ENCODE measurements at places on chromosomes 4 and X.
A peak's percentile ranks its signal among the peaks of the same experiment; 100 is the strongest.

GRCh38 chr4:24470666-24471485 is 113.5 kb downstream of the DHX15 start:
- DNase-seq = peak; percentile 50

- no peak for DNase-seq
Measured at GRCh38 chrX:41332005-41332404, 2.0 kb upstream of the DDX3X start.

- DNase-seq = no peak
Measured at GRCh38 chr4:10032625-10033024, 11.3 kb upstream of the SLC2A9 start.

DNA sequence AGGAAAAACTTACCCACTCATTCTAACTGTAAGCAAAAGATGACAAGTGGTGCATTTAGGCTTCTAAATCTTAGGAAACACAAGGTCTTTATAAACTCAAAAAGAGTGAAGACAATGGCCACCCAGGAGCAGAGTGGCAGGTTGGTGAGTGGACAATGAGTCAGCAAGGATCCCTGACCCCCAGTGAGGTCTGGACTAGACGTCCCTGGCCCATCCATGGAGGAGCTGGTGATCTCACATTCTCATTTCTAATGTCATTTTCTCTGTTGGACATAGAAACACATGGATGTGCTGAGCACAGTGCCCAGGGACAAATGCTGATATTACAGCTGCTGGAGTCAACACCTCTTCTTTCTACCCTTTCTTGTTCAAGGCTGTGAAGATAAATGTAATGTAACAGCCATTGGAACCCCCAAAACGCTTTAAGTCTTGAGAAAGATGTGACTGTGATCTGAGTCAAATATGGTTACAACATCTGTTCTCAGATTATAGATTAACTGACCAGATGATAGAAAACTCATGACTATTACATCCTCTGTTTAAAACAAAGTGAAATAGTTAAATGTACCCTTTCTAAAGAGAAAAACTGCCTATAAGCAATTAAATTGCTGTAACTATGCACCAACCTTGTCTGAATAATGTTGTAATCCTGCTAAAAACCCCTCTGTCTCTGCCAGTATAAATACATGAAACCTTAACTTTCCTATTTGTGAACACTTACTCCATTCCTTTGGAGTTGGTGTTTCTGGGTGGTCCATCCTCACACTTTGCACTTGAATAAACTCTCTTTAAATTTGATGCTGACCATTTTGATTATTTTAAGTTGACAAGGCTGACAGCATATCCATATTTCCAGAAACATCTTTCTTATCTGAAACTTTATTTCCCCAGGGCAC is 92.7 kb downstream of the USP46 start:
- DNase-seq = no peak

DNA sequence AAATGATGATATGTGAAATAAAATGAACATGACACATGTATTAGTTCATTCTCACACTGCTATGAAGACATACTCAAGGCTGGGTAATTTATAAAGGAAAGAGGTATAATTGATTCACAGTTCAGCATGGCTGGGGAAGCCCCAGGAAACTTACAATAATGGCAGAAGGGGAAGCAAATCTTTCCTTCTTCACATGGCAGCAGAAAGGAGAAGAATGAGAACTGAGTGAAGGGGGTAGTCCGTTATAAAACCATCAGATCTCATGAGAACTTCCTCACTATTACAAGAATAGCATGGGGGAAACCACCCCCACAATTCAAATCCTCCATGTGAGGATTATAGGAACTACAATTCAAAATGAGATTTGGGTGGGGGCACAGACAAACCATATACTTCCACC is 243.9 kb upstream of the GYPA start:
- no peak for DNase-seq

DNA sequence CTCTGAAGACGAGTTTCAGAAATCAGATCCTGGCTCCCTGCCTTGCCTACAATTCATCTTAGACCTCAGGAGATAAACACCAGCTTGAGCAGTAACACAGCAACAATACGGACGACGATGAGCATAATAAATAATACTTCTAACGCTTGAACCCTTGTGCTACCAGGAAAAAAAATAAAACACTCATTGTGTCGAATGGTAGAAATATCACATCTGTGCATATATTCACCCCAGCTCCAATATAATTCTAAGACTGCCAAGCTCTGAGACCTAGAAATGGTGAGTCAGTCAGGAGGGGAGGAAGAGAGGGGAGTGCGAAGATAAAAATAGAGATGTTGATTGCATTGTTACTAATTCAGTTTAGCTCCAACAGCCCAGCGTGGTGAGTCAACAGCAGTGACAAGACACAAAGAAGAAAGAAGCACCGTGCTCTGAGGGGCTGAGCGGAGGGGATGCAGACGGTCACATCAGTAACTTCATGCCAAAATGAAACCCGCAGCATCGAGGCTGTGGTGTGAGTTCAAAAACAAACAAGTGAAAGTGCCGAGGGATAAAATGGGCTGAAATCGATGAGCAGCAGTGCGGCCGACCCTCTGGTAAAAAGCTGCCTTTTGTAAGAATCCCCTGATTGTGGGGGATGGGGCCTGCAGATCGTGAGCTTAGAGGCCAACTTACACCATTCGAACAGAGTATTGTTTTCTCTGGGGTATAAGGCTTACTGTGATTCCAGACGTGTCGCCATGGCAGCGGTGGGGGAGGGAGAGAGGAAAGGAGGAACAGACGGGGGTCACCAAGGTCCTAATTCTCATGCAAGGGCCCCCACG is 150.4 kb downstream of the MGST2 start:
- DNase-seq = no peak

DNA sequence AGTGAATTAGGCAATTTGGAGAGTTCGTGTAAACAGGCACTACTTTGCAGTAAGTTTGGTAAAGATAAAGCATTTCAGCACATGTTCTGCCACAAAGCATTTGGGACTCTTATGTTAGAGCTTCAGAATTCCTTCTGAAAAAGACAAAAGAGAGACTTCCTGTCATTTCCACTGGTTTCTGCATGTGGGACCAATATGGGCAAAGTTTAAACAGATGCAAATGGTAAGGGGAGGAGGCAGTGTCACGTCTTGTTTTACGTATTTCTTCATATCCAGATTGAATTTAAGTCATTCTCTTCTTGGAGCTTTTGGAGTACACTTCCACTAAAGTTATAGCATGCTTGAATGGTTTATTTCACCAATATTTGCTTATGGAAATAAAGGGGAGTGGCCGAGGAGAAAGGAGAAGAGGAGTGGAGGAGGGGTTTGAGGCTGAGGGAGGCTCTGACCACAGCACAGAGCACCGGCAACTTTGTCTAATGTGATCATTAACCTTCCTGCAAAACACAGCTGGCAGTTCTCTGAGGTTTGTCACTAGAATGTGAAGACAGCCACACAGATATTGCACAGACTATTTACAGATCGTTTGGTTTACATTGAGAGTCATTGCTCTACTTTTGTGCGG is at the start of gene APELA:
TSS of gene APELA (plus strand) at position 479 of the 625 bp plus-strand sequence. CDS start 154 bp downstream, outside the sequence.
- DNase-seq = no peak

DNA sequence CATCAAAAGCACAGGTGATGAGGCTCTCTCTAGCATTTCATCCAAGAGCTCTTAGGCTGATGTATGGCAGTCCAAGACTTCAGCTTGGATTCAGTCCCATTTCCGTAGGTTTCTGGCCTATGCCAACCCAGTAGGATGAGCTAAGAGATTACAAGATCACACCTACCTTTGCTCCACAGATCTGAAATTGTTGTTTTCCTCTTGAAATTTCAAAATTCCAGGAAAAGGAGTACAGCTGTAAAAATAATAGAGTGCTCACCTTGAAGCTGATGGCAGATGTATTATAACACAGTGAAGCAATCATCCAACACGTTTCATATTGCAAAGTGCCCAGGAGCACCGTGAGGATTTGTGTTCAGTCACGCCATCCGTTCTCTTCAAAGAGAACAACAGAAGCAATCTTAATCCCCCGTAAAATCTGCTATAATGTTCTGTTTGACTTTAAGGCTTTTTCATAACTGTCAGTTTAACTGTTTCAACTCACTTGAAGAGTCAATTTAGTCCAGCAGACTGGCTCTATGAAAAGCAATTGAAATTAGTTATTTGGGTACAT is 137.5 kb downstream of the CPE start:
- no peak for DNase-seq

DNA sequence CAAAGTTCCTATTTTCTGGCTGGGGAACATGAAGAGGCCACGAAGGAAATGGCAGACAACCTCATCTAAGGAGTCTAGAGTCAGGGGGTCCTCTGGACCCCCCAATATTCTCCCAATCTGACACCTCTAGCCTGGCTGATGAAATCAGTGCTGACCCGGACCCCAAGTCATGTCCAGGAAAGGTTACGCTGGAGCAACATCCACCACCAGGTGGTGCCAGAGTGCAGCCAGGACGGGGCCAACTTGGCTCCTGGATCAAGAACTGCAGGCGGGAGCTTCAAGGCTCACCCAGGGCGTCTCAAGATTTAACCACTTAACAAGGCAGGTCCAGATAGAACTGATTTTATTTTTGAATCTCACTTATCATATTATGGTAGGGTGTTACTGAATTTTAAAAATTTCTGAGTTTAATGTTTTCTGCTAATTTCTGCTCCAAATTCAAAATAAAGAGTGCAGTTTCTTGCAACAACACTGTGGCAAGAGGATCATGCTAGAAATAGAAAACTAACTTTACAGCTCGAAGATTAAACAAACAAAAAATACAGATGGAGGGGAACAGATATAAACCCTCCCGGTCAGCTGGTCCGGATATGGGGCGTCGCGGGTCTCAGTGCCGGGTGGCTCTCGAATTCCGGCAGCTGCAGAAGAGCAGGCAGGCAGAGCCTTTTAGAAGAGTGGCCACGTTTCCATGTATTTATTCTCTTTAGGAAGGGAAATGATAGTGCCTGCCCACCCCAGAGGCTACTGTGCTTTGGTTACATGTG is 135.5 kb downstream of the AFAP1 start:
- DNase-seq = peak; percentile 15

- DNase-seq = peak; percentile 66
Measured at GRCh38 chr4:2436301-2436700, 17.5 kb downstream of the CFAP99 start.

- DNase-seq = no peak
Measured at GRCh38 chr4:91598696-91599095, 705.1 kb upstream of the GRID2 start.

- no peak for DNase-seq
Measured at GRCh38 chr4:159484864-159485263, 382.0 kb downstream of the RAPGEF2 start.

- DNase-seq = no peak
Measured at GRCh38 chr4:148539387-148539786, 97.2 kb upstream of the NR3C2 start.

GRCh38 chr4:7427831-7428260 is 6.9 kb downstream of the PSAPL1 start:
- DNase-seq = no peak

DNA sequence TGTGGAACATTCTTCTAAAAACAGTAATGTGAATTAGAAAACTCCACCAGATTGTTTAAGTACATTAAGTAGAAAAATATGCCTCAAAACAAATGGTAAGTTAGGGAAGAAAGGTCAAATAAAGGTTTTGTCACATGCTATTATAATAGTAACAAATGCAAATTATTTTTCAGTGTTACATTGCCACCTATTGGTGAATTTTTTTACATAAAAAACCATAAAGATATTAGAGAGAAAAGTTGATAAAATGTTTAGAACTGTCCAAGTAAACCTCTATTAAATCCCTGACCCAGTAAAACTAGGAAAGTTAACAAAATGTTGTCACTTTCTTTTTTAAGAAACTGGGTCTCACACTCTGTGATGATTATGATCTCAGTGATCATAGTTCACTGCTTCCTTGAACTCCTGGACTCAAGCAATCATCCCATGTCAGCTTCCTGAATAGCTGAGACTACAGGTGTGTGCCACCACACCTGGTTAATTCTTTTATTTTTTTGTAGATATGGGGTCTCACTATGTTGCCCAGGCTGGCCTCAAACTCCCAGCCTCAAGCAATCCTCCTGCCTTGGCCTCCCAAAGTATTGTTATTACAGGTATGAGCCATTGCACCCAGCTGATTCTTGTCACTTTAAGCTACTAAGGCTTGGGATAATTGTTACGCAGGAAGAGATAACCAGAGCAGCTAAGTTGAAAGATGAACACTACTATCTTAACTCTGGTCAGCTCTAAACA is 157.6 kb downstream of the ATRX start:
- no peak for DNase-seq

DNA sequence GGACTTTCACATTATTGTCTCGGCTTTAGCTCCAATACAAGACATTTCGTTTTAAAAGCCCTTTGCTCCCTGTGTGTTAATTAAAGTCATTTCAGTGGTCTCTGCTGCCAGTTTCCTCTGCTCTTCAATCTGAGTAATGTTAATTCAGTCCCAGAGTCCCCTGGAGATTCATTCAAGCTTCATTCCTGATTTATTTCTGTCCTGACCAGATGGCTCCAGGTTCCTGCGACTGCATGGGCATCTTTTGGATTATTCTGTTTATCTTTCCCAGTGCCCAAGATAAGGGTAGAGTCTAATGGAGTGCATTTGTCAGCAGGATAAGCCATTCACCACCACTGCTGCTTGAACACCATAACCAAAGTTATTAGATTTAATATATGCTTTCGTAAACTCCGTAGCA is 6.1 kb upstream of the PAGE1 start:
- DNase-seq = no peak

GRCh38 chrX:50799531-50799961 is 14.4 kb downstream of the SHROOM4 start:
- DNase-seq = no peak

- DNase-seq = no peak
Measured at GRCh38 chr4:153521999-153522801, 56.0 kb downstream of the TMEM131L start.

GRCh38 chr4:138301536-138301935 is 59.4 kb upstream of the SLC7A11 start:
- no peak for DNase-seq

GRCh38 chrX:9657590-9658256 is 107.9 kb downstream of the GPR143 start:
- no peak for DNase-seq

GRCh38 chrX:72358313-72358712 is 52.6 kb upstream of the CITED1 start:
- no peak for DNase-seq

- DNase-seq = no peak
Measured at GRCh38 chr4:119130365-119131065, 5.1 kb upstream of the MYOZ2 start.

DNA sequence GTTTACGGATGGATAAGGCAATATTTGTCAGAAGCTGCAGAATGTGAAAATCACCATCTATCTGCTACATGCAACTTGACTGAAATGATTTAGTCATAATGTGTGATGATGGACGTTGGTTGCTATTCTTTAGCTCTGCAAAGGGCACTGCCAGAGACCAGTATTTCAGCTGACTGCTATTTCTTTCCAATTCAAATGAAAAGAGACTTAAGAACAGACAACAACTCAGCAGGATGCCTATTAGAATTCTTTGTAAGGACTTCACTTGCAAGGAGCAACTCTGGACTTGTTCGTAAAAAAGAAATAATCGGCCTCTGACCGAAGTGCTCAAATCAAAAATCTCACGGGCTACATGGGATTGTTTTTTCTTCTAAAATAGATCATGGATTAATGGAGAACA is 262.7 kb downstream of the DHX15 start:
- no peak for DNase-seq

DNA sequence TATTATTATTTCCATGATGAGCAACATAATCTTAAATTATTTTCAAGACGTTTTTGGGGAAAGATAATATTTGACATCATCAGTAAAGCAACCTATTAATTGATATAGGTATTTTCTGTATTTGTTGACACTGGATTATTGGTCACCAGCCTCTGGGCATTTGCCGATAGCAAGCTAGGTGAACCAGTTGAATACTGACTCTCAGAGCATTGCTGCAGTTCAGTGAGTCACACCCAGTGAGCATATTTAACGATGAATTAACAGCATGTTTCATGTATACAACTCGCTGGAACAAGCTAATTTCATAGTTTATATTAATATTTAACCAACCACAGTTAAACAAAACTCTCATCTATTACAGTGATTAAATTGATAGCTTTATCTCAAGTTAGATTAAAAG is 1006.0 kb upstream of the DIAPH2 start:
- DNase-seq = no peak
